ENCODE measurements at places on chromosomes 3 and 15.

- no peak for DNase-seq
These were observed 76.8 kb downstream of the IMPG2 start for GRCh38 chr3:101243285-101244211.

GRCh38 chr3:59277816-59278215 is 228.0 kb upstream of the CFAP20DC start:
- DNase-seq, result no peak

GRCh38 chr3:116618930-116619329 is 90.6 kb upstream of the TUSC7 start:
- DNase-seq, result no peak

DNA sequence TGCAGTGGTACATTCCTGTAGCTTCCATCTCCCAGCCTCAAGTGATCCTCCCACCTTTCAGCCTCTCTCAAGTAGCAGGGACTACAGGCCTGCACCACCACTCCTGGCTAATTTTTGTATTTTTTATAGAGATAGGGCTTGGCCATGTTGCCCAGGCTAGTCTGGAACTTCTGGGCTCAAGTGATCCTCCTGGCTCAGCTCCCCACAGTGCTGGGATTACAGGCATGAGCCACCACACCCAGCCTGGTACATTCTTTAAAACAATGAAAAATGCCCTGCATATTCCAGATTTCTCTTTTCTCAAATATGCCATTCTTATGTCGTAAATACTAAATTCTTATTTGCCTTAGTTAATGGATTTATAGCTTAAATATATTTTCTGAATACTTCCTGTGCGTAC is 581.4 kb downstream of the MECOM start:
- DNase-seq, result no peak

GRCh38 chr15:58524247-58524646 is 92.5 kb downstream of the LIPC start:
- DNase-seq, result no peak

DNA sequence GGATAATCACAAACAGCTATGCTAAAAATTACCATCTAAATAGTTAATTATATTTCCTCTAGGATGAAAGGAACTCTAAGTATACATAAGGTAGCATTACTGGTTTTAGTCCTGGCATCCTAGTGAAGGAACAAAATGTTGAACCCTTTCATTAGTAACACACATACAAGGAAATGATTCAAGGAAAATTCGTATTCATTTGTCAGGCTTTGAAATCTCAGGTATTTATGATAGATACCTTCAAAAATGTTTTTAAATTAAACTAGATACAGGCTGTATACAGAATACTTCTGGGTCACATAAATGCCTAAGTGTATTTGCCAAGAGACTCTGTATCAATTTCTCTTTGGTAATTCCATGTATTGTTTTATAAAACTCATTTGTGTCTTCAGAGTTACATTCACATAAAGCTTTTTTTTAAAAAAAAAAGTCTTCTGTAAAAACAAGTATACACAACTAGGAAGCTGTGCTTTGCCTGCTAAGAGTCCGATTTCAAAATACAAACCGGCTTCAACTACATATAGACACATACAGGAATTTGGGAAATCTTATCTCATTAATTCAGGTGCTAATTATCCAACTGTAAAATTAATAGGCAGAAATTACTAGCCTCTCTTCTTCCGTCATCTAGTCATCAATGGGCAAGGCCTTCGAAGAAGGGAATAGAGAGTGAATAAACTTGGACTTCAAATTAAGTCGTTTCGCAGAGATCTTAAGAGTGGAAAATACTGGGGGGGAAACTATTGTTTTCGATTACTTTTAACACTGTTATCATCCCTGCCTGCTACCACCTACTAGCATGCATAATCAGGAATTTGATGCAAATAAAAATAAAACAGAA is 1.3 kb downstream of the SECISBP2L start:
- DNase-seq, result no peak

GRCh38 chr15:27842526-27842925 is 256.6 kb downstream of the OCA2 start:
- DNase-seq, result no peak

DNA sequence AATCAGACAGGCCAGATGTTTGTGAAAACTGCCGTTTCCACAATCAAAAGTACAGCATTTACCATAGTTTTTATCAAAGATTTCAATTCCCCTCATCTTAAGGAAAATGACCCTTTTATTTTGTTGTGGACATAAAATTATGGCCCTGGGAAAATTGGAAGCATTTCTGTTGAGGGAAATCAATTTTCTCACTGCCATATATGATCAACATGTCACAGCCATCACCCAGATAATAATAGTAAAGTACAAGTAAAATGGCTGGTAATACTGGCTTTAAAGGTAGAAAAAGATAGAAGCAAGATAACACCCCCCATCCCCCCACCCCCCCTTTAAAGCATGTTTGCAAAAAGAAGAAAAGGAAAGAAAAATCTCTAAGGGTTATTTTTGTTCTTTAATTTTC is 311.7 kb downstream of the WDR72 start:
- no peak for DNase-seq

- DNase-seq, result peak; percentile 14
These were observed 43.2 kb upstream of the CMSS1 start for GRCh38 chr3:99774467-99774866.

DNA sequence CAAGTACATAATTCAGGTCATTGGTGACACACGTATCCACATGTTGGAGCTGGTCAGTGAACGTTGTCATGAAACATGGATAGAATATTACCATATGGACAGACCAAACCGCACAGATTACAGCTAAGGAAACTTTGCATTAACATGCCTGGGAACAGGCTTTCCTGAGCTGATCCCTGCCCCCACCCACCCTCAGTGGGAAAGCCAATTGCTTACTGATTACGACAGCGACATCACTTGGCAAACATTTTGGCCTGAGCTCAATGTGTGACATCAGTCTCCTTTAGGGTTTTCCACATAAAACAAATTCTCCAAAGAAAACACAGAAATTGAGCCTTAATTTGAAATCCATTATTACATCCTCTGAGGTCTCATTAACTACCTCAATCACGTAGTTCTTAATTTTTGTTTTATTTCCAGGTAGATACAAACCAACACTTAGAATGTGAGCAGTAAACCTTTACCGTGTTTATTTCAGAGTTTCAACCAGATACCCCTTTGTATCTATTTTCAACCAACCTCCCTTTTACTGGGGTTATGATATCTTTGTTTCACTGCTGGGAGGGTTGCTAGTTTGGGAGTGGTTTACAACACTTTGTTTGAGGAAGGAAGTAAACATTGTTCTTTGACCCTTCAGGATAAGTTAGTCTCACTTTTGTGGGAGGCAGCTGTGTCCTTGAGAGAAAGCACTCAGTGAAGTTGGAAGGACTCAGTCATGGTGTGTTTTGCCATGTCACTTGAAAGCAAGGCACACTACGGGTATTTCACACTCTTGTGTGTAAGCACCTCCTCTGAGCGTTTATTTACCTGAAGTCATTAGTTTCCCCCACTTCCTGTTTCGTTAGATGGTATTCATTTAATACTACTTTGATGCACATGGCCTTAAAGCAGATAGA is 103.1 kb downstream of the CMSS1 start:
- DNase-seq, result peak; percentile 30

- no peak for DNase-seq
These were observed 2.1 kb downstream of the IDH2 start for GRCh38 chr15:90099868-90100831.
